Brain pericyte (primary cell): ENCODE measurements at places on chromosomes 3 and 15.

DNA sequence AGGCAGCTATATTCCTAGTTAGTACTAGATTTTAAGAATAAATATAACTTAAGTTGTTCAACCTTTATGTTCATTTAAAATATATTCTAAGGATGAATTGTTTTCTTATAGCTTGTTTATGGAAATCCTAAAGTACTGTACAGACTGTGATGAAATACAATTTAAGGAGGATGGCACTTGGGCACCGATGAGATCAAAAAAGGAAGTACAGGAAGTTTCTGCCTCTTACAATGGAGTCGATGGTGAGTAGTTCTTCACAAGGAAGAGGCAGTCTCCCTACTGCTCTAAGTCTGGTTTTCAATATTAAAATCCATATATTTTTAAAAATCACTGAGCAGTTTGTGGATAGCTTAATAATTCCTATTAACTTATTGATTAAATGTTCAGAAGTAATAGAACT lies 29.6 kb downstream of the CALML4 start:
- no peak for DNase-seq

- DNase-seq, result no peak
Measured at GRCh38 chr15:74823324-74823723, 3.1 kb upstream of the CPLX3 start.

DNA sequence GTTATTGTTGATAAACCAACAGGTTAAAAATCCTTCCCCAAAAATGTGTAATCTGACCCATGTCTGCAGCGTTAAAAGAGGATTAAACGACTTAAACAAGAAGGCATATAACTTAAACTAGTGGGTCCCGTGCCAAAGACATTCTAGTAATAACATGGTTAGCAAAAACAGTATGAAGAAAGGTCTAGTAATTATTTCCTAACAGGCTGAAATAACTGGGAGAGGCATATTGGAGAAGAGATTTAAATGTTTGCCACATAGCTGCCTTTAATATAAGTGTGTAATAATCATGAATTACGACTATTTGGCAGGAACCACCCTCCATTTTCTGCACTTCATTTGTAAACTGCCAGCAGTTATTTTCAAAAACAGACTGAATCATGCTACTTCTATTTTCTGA lies 67.7 kb upstream of the CSPG5 start:
- no peak for DNase-seq

GRCh38 chr3:3772920-3773319 lies 26.3 kb upstream of the LRRN1 start:
- no peak for DNase-seq

DNA sequence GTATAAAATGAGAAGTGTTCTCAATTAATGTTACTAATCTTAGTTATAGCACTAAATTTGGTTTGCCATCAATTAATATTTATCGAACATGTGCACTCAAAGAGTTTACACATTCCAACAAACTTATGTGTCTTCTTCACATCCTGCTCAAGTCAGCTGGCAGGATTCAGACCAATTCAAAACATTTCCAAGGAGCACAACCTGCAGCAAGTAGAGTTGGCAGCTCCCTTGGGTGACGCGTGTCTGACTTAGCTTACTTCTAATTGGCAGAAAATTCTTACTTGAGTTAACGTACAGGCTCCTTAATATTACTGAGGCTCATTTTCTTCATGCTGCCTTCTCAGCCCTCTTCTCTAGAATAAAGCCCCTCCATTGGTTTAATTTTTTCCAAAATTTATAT lies 110.4 kb upstream of the PFN2 start:
- no peak for DNase-seq
